ENCODE measurements at places on chromosomes 1 and 21.
A peak's percentile ranks its signal among the peaks of the same experiment; 100 is the strongest.

GRCh38 chr1:169240449-169241232, 127.0 kb downstream of the NME7 start:
- no peak for DNase-seq

DNA sequence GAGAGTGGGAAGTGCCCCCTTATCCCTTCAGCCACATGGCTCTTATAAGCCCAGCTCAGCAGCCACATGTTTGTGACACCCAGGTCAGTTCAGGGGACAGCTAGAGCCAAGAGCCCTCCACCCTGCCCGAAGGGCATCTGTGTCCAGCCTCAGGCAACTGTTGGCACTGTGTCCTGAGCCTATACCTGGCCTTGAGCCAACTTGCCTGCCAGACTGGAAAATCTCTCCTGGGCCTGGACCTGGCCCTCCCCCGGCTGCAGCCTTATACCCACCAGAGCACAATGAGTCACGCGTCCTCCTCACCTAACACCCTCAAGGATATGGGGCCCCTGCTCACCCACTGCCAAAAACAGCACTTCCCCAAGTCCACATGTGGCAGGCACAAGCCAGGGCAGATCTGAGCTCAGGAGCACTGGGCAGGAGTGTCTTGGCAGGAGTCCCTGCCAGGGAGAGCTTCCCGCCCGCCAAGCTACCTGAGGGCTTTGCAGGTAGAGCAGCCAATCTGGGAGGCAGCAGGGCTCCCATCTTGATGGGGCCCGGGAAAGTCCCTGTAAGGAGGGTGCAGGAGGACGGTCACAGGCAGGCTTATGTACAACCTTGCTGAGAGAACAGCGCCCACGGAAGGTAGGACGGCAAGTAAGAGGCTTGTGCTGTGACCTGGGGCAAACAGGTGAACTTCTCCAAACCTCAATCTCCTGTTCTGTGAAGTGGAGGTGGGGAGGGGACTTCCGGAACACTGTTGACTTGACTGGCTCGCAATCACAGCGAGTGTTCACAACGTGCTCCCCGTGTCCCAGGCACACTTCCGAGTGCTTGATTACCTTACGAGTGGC, 19.8 kb upstream of the HSPG2 start:
- peak; percentile 71 for DNase-seq

DNA sequence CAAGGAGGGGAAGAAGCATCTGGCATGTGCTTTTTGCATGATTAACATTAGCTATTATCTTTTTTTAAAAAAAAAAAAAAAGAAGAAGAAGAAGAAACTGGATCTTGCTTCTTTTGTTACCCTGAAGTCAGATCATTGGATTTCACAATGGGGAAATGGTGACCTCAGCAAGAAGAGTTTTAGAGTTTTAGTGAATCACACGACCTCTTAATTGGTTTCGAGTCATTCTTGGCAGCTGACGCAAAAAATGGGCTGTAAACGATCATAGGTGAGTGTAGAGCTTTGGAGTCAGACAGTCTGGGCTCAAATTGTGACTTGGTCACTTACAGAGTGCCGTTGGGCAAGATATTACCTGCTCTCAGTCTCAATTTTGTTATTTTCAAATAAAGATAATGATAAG, 33.3 kb upstream of the PGBD5 start:
- peak; percentile 72 for DNase-seq

GRCh38 chr1:37764414-37764825, 500 bp downstream of the EPHA10 start:
- no peak for DNase-seq

DNA sequence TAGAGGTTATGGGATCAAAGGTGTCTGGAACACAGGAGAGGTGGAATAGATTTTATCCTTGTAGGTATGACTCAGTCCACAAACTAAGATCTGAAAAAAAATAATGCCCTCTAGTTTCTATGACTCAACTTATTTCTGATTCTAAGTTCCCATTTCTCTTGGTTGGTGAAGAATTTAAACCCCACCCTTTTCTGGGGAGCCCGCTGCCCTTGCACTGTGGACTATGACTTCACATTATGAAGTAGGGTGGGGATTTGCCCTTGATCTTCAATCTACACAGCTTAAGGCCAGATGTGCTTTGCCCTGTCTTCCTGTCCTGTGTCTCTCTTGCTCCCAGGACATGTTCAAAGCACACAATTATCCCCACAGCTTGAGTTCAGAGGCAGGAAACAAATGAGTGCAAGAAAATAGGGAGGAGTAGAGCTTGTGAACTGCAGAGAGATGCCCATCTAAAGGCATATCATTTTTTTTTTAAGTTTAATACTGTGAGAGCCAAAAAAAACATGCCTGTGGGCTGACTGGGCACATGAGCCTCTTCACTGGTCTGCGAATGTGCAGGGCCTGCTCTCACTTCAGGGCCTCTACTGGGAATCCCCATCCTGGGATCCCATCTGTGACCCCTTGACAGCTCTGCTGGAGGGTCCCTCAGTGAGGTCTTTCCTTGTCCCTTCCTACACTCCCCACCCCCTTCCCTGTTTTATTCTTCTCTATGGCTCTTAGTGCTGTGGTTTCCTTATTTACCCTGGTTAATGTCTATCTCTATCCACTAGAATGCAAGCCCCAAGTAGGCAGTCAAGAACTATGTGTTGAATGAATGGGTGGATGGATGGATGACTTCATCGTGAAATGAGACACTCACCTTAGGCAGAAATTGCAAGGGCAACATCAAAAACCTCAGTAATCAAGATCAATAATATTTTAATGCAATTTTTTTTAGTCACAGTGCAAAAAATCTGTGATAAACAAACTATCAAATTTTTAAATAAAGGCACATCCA, 61.5 kb downstream of the CD58 start:
- no peak for DNase-seq

DNA sequence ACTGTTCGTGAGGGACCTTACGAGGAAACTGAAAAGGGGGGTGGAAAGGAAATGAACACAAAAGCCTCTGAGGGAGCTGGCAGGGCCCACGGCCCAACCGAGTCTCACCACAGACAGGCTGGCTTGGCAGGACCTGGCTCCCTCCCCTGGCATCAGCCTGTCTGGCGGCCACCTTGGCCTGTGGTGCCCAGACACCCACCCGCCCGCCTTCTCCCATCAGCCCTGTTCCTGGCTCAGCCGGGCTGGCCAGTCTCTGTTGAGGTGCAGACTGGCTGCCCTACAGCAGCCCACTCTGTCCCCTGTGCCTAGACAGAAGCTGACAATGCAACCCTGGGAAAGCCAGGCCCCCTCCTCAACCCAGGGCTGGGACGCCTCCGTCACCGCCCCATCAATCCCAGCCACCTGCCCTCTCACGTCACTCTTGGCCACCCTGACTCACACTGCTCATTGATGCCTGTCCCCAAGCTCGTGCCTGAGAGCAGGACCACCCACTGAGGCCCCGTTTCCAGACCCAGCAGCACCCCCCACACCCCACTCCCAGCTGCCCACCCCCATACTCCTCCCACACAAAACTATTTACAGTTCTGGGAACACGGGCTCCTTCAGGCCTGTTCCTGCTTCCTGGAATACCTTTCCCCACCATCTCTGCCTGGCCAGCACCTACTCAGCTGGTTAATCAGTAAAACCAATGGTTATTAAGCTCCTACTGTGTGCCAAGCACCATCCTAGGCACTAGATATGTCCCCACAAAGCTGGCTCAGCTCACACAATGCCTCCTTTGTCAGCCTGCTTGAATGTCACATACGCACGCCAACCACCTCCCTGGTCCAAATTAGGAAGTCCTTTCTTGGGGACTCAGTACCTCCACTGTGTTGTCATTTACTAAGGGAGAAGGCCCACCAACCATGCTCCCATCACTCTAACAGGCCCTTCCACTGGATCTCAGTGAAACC, 22.7 kb downstream of the SDC3 start:
- DNase-seq = no peak

DNA sequence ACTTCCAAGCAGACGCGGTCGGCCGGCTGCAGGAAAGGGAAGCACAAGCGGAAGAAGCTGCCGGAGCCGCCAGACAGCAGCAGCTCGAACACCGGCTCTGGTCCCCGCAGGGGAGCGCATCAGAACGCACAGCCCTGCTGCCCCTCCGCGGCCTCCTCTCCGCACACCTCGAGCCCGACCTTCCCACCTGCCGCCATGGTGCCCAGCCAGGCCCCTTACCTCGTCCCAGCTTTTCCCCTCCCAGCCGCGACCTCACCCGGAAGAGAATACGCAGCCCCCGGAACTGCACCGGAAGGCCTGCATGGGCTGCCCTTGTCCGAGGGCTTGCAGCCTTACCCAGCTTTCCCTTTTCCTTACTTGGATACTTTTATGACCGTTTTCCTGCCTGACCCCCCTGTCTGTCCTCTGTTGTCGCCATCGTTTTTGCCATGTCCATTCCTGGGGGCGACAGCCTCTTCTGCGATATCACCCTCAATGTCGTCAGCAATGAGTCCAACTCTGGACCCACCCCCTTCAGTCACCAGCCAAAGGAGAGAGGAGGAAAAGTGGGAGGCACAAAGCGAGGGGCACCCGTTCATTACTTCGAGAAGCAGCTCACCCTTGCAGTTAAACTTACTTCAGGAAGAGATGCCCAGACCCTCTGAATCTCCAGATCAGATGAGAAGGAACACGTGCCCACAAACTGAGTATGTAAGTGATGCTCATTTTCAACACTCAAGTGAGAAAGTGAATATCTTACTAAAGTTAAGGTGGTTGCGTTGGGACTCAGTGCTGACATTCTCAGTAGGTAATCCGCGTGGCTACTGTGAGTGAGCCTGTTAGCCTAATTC, 25.5 kb downstream of the UTS2 start:
- DNase-seq = no peak

DNA sequence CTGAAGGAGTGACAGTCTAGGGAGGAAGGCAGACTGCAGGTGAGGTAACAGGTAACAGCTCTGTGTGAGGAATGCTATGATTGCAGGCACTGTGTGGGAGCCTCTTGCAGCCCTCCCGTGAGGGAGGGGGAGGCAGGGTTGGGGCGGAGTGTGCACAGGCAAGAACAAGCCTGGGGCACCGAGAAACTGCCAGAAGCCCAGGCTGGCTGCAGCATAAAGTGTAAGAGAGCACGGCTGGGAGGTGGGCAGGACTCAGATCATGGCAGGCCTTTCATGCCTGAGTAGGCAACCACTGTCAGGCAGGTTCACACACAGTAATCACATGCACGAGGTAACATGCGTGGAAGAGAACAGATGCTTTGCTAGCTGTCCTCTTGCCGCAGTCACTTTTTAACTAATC, 11.3 kb upstream of the RHEX start:
- DNase-seq = no peak

DNA sequence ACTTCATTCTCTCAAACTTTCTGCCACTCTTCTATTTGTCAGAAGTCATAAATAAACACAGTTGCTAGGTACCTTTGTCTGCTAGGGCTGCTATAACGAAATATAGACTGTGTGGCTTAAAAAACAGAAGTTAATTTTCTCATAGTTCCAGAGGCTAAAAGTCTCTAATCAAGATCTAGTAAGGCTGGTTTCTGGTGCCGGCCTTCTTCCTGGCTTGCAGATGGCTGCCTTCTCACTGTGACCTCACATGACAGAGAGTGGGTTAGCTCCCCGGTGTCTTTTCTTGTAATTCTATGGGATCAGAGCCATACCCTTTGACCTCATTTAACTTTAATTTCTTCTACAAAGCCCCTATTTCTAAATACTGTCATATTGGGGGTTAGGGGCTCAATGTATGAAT, 5.9 kb downstream of the PDC start:
- DNase-seq = no peak

DNA sequence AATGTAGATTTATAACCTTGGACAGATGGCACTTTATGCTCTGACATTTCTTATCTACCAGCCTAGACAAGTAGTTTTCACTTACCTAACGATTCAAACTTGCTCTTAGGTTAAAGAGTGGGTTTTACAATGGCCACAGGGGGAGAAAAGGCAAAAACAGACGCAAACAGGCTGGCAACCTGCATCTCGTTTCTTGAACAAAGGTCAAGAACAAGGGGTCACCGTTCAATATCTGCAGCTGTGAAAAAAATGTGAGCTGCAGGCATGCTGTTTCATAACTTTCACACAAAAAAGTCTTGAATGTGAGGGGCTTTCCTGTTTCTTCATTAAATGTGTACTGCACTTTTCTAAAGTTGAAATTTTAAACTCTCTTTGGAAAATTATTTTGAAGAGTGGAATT, 49.4 kb downstream of the SYDE2 start:
- DNase-seq = no peak

DNA sequence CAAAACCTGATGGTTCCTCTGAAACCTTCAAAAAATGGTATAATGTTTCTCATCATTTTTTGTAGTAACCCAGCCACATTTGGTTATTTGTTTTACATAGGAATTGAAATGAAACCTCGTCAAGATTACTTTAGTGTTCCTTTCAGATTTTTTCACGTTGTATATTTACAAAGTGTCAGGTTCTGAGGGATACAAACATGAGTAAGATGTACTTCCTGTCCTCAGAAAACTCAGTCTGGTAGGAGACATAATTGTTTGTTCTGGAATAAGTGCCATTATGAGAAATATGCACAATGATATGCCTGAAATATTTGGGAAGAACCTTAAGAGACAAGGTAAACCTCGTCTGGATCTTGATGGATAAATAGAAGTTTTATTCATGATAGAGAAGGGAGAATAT, 145.5 kb downstream of the USP25 start:
- no peak for DNase-seq

- peak; percentile 93 for DNase-seq
Measured at GRCh38 chr1:53945433-53946251, at the start of gene IFT25. TSS of gene IFT25 (minus strand) at chr1:53945699. CDS start at chr1:53940082, 5,617 bp downstream.
